ENCODE measurements at places on chromosomes 3 and 15.
A peak's percentile ranks its signal among the peaks of the same experiment; 100 is the strongest.

DNA sequence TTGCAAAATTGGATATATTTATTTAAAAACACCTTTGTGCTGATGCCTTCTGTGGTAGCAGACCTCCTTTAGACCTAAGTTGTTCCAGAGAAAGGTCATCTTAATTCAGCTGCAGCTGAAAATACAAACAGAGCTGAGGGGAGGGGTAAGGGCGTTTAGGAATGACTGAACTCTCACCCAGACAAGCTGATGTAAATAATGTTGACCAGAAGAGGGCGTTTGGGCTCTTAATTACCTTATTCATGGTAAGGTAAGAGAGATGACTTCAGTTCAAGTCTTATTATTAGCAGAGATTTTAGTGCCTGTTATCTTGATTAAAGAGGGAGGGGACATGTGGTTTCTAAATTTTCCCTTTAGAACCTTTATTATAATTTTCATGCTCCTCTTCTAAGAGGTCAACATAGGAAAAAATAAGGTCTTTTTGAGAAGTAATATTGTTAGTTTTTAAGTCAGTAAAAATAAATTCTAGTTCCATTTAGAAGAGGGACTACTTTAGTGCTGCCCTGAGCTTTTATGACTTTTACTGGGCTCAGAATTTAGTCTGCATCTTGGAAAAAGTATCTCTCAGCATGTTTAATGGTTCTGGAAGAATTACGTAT, 46.3 kb downstream of the GPR171 start:
- DNase-seq, result peak; percentile 19

- DNase-seq, result no peak
These were observed 274.5 kb downstream of the NEK10 start for GRCh38 chr3:27094721-27095120.

- no peak for DNase-seq
These were observed 243.6 kb upstream of the SLITRK3 start for GRCh38 chr3:165439765-165440164.

DNA sequence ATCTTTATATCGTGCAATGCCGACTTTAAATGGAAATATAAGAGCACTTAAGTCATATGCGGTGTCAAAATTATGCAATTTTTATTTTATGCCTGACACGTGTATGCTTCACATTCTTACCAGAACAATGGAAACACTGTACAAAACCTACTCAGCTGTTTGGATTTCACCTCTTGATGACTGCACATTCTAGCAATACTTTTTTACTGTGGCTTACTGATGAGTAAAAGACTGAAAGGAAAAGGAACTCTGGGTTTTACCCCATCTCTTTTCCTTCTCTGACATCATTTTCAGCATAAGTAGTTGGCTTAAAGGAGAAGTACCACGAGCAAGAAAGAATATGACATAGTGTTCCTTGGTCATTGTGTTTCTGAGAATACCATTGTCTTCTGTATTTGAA, 142.8 kb downstream of the POLR2M start:
- no peak for DNase-seq

DNA sequence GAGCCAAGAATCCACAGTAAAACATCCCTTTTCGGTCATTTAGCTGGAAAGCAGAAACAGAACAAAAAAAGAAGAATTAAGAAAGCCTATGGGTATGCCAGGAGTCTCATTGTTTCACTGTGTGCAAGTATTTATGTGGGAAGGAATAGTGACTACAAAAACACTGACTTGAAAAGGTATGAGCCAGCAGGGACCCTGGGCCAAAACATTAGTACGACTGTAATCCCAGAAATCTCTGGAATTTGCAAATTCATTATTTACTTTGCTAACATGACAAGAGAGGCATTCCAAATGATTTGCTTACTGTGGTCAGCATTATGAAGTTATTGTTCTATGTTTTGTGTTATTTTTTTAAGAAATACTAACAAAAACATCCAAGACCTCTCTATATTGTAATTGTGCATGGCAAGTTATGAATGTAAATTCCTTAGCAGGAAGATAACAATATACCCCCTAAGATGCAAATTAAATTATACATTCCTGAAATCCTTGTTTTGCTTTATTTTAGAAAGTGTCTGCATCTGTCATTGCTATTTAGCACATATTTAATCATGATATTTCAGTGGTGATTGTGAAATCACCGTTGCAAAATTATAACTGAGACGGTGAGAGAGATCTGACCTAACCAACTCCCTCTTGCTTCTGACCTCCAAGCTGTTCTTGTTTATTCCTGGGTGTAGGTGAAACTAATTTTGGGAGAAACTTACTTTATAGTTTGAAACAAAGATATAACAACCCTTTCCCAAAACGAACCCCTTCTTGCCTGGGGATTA, 299.2 kb downstream of the ZPLD1 start:
- no peak for DNase-seq

DNA sequence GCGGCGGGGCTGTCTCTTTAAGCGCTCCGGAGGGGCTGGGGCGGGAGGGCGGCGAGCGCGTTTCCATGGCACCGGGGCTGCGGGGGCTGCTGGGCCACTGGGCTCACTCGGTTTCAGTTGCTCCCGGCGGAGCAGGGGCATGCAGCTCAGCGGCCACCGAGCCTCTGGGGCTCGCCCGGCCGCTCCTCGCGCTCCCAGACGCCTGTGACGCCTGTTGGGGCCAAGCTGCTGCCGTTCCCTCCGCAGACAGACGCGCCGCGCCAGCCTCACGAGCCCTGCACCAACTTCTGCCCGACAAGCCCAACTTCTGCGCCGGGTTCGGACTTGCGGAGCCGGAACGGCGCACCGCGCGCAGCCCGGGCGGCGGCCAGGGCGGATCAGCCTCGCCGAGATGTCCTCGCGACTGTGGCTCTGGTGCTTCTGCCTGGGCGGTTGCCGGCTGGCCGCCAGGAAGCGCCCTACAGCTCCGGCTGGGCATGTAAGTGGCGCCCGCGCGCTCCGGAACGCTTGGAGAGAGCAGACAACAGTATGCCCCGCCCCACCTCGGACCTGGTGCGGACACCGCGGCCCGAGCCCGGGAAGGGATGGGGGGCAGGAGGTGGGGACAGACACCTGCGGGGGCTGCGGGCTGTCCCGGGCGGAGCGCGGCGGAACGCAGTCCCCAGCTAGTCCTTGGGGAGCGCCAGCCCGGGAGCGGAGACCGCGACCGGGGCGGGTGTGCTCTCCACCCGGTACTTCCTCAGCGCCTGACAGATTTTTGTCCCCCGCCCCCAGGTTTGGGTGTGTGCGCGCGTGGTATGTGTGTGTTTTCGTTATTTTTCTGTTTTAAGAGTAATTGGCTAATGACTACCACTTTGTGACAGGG, 154.1 kb upstream of the GOLIM4 start:
- DNase-seq, result peak; percentile 28

GRCh38 chr15:73969151-73969759, 22.8 kb downstream of the STOML1 start:
- no peak for DNase-seq

DNA sequence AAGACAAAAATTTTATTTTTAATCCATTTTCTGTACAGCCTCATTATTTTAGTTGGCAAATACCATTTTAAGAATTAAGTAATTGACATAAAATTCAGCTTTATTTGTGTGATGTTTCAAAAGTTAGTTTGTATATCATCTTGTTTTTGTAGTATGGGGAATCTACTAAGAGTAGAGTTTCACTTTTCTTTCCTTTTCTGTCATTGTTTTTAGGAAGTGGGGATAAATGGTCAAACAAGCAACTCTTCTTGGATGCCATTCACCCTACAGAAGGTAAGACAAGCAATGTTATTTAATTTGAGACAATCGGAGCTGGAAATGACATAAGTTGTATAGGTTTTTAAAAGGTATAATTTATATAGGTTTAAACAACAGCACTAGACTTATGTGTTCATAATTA, 268.3 kb downstream of the BBX start:
- no peak for DNase-seq

GRCh38 chr15:80003934-80004472, 33.0 kb upstream of the BCL2A1 start:
- no peak for DNase-seq

- no peak for DNase-seq
These were observed 94.9 kb downstream of the AKAP13 start for GRCh38 chr15:85475317-85475701.

DNA sequence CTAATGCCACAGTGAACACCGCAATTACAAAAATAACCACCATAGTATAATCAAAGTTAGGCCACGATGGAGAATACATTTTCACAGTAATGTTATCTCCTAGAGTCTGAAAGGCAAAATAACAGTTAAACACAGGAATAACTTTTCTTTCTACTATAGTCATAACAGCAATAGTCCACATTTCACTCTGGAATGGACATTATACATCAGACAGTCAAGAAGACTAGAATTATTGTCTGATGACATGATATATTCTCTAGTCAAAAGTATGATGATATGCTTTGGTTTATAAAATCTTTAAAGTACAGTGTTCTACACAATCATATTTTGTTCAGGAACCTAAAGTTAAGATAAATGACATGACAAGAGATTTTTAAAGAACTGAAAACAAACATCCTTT, 18.0 kb downstream of the SPPL2A start:
- no peak for DNase-seq

- DNase-seq, result no peak
These were observed 143.0 kb downstream of the SQOR start for GRCh38 chr15:45777781-45778180.

DNA sequence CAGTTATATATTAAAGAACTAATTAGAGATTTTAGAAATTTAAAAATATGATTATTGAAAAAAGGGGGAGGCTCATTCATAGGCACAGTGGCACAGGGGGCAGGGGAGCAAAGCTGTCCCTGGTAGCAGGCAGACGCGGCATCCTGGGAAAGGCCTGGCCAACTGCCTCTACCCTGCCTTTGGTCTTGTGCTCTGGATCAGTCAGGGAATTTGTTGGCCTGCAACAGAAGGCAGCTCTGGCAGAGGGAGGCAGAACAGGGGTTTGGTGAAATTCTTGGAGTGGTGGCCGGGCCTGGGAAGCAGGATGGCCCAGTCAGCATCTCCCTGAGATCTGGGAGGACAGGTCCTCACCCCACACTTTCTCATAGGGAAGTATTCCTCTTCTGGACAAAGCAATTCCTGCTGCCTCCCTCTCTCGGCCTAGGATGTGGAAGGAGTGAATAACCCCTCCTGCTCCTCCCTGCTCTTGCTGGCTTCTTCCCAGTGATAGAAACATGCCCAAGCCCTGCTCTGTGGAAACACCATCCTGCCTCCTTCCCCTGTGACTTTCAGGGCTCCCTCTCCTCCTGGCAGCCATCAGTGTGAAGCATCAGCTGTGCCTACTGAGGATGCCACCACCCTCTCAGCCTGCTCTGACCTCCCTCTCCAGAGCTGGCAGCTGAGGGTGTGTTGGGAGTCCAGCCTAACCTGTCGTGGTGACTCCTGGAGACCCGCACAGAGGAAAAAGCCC, 26.9 kb downstream of the PRR20G start:
- no peak for DNase-seq

DNA sequence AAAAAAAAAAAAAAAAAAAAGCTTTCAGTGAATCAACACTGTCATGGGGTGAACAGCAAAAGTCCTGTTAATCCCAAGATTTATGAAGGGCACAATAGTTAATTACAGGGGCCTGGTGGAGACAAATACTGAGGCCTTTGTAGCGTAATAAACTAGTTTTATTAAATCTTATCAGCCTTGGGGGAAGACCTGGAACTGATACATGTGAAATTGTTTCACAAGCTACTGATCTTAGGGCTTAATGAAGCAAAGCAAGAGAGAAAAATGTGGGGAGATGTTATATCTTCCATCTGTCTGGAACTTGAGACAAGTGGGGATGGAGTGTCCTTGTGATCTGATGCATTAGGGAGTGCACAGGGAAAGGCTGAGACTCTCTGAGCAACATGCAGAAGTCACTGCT, 47.9 kb upstream of the OSBPL11 start:
- DNase-seq, result no peak

GRCh38 chr3:154095832-154096421, 25.3 kb upstream of the ARHGEF26 start:
- DNase-seq, result no peak

DNA sequence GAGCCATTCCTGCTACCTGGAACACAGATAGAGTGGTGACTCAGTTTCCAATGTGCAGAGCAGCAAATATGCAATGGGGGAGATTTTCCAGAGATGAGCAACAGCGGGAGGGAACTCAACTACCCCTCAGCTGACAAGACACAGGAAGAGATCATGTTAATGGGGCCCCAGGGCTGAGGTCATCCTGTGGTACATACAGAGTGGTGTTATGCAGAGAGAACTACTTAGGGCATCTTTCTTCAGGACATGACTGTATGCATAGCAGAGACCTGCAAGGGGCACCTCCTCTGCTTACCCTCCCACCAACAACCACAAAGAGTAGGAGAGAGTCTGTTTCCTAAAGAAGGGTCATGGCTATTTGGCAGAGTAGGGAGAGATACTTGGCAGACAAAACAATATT, 6.8 kb upstream of the TBC1D5 start:
- peak; percentile 26 for DNase-seq

- no peak for DNase-seq
These were observed 47.2 kb downstream of the WHAMM start for GRCh38 chr15:82856397-82857170.

DNA sequence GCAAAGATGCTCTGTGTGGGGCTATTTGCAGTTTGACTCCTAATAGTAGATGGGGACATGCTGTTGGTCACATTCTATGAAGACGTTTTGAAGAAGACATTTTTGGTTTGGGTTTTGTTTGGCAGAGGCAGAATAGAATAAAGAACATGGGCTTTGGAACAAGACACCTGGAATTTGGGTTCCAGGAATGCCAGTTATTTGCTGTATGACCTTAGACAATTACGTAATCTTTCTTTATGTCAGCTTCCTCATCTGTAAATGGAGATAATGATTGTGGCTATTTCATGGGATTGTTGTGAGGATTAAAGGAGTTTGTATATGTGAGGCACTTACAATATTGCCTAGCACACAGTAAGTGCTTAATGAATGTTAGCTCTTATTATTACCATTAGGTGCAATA, 91.6 kb downstream of the MESD start:
- no peak for DNase-seq

GRCh38 chr3:53045518-53046170, at the start of gene SFMBT1:
Gene SFMBT1 (minus strand): TSS chr3:53046073. CDS start chr3:52969128, 76,945 bp downstream.
- peak; percentile 82 for DNase-seq

GRCh38 chr3:120429921-120430361, 20.9 kb downstream of the FSTL1 start:
- DNase-seq, result no peak

GRCh38 chr15:87614704-87615103, 641.8 kb downstream of the NTRK3 start:
- DNase-seq, result no peak

DNA sequence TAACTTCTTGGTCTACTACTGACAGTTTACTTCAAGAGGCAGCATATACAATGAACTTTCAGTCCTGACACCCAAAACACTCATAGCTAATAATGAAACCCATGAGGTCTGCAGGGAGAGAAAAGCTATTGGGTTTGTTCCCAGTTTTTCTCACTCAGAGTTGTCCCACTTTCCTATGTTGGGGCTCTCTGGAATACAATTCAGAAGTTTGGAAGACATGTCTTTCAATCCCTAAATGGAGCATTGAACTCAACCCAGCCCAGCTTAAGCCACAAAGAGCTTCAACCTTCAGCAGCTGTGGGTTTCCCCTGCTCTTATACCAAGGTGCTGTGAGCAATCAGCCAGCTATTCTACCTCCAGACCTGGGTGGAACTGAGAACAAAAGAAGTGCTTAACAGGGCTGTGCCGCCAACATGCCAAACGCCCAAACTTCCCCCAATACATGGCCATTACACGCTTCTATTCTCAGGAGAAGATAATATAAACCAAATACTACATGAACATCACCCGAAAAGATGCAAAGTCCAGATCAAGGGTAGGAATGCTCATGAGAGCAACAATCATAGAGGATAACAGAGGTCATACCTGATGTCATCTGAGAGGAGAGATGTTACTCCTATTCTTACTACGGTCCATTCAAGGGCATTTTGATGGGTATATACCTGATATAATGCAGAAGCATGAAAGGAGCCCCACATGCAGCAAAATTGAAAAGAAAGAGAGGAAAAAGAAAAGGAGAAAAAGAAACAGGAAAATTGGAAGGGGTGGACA, 131.2 kb upstream of the TGFBR2 start:
- peak; percentile 26 for DNase-seq

Data from stimulated activated naive CD8-positive, alpha-beta T cell treated with anti-CD3 and anti-CD28 coated beads, Interleukin-15, Interleukin-2, amounts not matched to agents 100 U/mL and 50 U/mL, for 24 hours (primary cell).